ENCODE measurements at places on chromosomes 3 and 15. TPM values are rescaled to one million over a fixed set of nuclear protein-coding genes. Genes with fewer than 3 reads are reported as not detected.

The MUSTN1 gene
- 3.5 TPM for total RNA-seq

The SHQ1 gene
- 14.4 TPM for total RNA-seq

DNA sequence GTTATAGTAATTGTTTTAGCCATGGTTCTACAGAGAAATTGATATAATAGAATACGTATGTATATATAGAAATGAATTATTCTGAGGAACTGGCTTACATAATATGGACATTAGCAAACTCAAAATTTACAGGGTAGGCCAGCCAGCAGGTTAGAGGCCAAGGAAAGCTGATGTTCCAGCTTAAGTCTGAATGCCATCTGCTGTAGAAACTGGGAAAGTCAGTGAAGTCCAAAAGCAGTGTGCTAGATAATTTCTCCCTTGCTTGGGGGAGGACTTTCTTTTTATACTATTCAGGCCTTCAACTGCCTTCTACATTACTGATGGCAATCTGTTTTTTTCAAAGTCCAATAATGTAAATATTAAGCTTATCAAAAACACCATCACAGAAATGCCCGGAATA lies 1174.7 kb downstream of the ZPLD1 start:
- H3K4me1 ChIP-seq, result no peaks in the 10 kb centered on the region
- no peak overlapping the region for H3K27ac ChIP-seq
- peaks cover 2% of the 10 kb centered on the region for H3K27me3 ChIP-seq
- H3K4me3 ChIP-seq, result no peak overlapping the region
- no peak for DNase-seq
- no peaks in the 10 kb centered on the region for H3K36me3 ChIP-seq

GRCh38 chr15:27248251-27248650 lies 277.3 kb downstream of the GABRG3 start:
- no peaks in the 10 kb centered on the region for H3K36me3 ChIP-seq
- H3K27me3 ChIP-seq, result peaks cover 10% of the 10 kb centered on the region
- peaks cover 25% of the 10 kb centered on the region for H3K4me1 ChIP-seq
- peak overlapping the region; percentile 60 for H3K27ac ChIP-seq
- peak overlapping the region; percentile 46 for H3K4me3 ChIP-seq

The AGTR1 gene
- not detected for total RNA-seq

DNA sequence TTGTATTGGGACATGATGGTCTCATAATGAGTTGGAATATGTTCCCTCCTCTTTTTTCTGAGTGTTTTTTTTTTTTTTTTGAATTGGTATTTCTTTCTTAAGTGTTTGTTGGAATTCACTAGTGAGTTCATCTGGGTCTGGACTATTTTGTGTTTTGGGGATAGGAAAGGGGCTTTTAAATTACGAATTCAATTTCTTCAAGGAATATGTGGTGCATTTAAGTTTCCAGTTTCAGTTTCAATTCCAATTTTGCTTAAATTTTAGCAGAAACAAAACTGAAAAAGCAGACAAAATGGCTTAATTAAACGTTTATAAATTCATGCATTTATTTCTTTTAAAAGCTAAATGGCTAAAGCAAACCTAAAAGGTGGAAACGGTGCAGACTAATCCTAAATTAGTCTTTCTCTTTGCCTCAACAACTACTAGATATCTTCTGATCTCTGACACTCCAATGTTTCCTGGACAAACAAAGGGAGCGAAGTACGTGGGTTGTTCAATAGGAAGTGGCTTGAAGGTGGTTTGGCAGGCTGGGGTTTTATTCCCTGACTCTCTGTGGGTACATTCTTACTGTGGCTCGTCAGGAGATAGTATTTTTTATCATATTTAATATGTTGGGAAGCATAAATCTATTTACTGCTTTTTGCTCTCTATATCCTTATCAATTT lies 50.0 kb upstream of the CORO2B start:
- H3K4me3 ChIP-seq, result no peak overlapping the region
- no peak for DNase-seq
- no peaks in the 10 kb centered on the region for H3K4me1 ChIP-seq
- H3K36me3 ChIP-seq, result peaks cover 16% of the 10 kb centered on the region
- H3K27ac ChIP-seq, result no peak overlapping the region

GRCh38 chr3:22121068-22121701 lies 370.2 kb upstream of the ZNF385D start:
- DNase-seq, result no peak
- peaks cover 3% of the 10 kb centered on the region for H3K4me1 ChIP-seq

DNA sequence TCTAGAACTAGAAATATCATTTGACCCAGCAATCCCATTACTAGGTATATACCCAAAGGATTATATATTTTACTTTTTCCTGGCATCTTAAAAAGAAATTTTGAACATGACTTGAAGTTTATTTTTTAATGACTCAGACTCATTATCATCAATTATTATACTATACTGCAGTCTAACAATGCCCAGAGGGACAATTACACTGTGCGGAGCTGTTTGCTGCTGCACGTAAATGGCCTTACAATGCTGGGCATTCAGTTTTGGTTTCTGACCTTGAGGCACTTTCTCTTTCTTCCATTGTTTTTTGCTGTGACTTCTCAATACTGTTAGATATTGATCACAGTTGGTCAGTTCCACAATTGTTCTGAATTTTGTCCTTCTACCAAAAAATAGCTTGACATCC lies 128.8 kb downstream of the GBE1 start:
- H3K27ac ChIP-seq, result no peak overlapping the region
- DNase-seq, result no peak
- H3K36me3 ChIP-seq, result no peaks in the 10 kb centered on the region
- H3K4me1 ChIP-seq, result no peaks in the 10 kb centered on the region
- H3K27me3 ChIP-seq, result no peaks in the 10 kb centered on the region

DNA sequence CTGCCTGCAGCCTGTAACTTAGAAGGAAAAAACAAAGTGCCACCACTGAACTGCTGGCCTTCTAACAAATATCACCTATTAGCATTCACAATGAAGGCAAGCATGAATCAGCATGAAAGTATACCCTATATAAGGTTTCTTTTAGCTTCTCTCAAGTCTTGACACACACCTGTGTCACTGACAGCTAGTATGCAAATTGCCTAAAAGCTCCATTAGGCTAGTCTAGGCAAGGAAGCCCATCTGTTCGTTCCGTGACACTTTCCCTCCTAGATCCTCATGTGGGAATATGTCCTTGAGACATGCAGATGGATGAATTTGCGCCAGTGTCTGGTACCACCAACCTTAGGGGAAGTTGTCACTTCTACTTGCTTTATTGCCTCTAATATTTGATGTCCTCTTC lies 129.3 kb downstream of the RBMS3 start:
- no peaks in the 10 kb centered on the region for H3K36me3 ChIP-seq
- H3K27me3 ChIP-seq, result peaks cover 3% of the 10 kb centered on the region
- peak; percentile 15 for DNase-seq
- peak overlapping the region; percentile 91 for H3K27ac ChIP-seq
- peak overlapping the region; percentile 39 for H3K4me3 ChIP-seq

DNA sequence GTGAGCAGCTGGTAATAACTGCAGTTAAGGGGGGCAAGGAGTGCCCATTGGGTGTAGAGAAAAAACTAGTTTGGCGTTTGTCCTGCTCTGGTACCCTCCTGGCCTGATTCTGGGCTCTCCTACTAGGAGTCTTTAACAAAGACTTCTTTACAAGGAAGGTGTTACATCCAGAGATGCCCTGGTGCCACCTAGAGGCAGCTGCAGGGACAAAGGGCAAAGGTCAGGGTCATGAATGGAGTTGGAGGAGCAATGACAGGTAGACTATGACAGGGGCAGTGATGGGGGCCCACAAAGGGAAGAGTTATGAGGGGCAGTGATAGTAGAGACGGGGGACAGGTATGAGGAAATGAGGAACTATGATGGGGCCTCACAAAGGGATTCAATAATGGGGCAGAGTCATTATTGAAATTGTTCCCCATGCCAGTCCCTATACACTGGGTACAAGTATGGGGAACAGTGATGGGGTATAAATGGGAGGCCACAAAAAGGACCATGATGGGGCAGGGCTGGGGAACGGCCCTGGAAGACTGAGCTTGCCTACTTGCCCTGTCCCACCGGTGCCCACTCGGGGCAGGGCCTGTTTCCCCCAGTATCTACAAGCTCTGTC lies 7.9 kb downstream of the CCDC71 start:
- H3K4me3 ChIP-seq, result no peak overlapping the region
- H3K4me1 ChIP-seq, result peaks cover 6% of the 10 kb centered on the region
- H3K27me3 ChIP-seq, result no peaks in the 10 kb centered on the region
- no peaks in the 10 kb centered on the region for H3K36me3 ChIP-seq

DNA sequence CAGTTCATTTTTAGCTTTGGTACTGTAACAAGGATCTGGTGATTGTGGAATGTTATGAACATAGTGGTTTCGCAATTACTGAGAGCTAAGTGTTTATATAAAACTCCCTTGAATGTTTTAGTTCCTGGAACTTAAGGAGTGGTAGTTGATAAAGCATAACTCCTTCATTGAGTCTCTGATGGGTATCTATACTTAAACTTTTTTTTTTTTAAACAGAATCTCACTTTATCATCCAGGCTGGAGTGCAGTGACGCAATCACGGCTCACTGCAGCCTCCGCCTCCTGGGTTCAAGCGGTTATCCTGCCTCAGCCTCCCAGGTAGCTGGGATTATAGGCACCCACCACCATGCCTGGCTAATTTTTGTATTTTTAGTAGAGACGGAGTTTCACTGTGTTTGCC lies 11.3 kb downstream of the PRKCI start:
- H3K27me3 ChIP-seq, result no peaks in the 10 kb centered on the region
- DNase-seq, result no peak
- peaks cover 9% of the 10 kb centered on the region for H3K4me1 ChIP-seq
- H3K27ac ChIP-seq, result no peak overlapping the region
- H3K36me3 ChIP-seq, result no peaks in the 10 kb centered on the region

DNA sequence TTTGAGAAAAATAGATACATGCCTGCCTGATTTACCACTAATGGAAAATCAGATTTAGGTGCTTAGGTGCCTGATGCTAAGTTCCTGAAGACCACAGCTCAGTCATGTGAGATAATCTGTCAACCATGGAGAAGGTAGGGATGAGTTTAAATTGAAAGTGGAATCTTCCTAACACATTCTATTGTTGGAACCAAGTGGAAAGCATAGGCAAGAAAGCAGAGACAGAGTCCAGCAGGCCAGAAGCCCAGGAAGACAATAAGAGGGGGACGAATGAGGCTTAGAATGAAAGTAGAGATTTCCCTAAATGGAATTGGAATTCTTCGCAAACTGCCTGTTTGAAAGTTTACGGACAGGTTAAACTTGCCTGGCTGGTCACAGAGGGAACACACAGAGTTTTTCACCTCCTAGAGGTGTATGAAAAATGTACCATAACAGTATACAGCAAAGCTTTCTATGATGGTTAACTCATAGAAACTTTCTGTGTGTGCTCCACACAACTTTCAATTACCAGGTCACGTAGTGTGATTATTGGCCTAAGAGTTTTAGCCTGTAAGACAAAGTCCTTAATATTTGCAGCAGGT lies 453.8 kb upstream of the KCNMB2 start:
- DNase-seq, result no peak
- H3K4me1 ChIP-seq, result peaks cover 28% of the 10 kb centered on the region
- H3K36me3 ChIP-seq, result no peaks in the 10 kb centered on the region
- no peak overlapping the region for H3K4me3 ChIP-seq

- H3K4me1 ChIP-seq, result peaks cover 14% of the 10 kb centered on the region
- DNase-seq, result no peak
- peaks cover 12% of the 10 kb centered on the region for H3K27me3 ChIP-seq
- H3K4me3 ChIP-seq, result no peak overlapping the region
- peak overlapping the region; percentile 72 for H3K27ac ChIP-seq
These were observed 31.8 kb downstream of the RBM5 start for GRCh38 chr3:50120364-50121071.

DNA sequence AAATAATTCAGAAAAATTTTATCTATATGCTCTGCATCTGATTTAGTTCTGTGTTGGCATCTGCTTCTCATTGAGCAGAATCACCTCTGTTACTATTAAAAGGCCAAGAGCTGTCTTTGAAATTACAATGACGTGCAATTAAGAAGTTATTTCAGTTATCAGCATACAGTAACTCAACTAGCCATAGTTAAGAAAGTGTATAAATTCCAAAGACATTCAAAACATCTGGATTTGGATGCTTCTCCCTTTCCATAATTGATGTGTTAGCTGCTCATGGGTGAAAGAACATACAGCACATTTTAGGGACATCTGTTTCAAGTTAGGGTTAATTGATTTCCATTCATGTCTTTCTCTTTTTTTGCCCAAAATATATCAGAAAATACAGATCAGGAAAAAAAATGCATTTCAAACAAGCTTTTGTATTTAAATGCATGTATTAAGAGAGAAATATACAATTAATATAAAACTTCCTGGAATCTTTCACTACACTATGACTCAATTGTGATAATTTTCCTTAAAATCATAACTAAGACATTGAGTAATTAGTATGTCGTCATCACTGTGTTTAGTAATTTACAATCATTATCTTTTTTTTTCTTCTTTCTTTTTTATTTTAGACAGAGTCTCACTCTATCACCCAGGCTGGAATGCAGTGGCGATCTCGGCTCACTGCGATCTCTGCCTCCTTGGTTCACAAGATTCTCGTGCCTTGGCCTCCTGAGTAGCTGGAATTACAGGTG lies 82.7 kb upstream of the MBNL1 start:
- DNase-seq, result no peak
- H3K27ac ChIP-seq, result no peak overlapping the region
- H3K36me3 ChIP-seq, result no peaks in the 10 kb centered on the region
- no peaks in the 10 kb centered on the region for H3K27me3 ChIP-seq
- H3K4me3 ChIP-seq, result no peak overlapping the region

DNA sequence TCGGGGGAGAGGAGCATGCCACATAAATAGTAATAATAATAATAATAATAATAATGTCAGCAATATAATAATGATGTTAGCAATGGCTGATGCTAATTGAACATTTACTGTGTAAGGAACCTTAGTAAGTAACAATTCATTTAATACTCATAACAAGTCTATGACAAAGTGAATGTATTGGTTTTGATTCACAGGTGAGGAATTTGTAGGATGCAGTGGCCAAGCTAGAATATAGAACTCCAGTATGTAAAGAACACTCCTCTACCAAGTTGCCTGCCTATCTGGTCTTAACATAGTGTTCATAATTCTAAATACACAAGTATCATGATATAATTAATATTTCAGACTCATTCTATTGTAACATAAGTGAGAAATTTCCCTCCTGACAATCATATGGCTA lies 1016.5 kb downstream of the ROBO1 start:
- H3K4me3 ChIP-seq, result no peak overlapping the region
- DNase-seq, result no peak
- no peaks in the 10 kb centered on the region for H3K36me3 ChIP-seq
- H3K4me1 ChIP-seq, result peaks cover 18% of the 10 kb centered on the region
- H3K27me3 ChIP-seq, result peaks cover 2% of the 10 kb centered on the region
- no peak overlapping the region for H3K27ac ChIP-seq

The STIMATE gene
- total RNA-seq, result 23.0 TPM

GRCh38 chr3:46908986-46909534 lies 31.5 kb downstream of the PTH1R start:
- no peak overlapping the region for H3K4me3 ChIP-seq
- H3K36me3 ChIP-seq, result no peaks in the 10 kb centered on the region
- peaks cover 2% of the 10 kb centered on the region for H3K27me3 ChIP-seq
- no peak overlapping the region for H3K27ac ChIP-seq
- DNase-seq, result no peak
- H3K4me1 ChIP-seq, result no peaks in the 10 kb centered on the region

The CLDN1 gene
- not detected for total RNA-seq

GRCh38 chr15:97129674-97130073 lies 799.2 kb downstream of the NR2F2 start:
- no peak for DNase-seq
- no peaks in the 10 kb centered on the region for H3K36me3 ChIP-seq
- no peaks in the 10 kb centered on the region for H3K27me3 ChIP-seq
- H3K4me1 ChIP-seq, result no peaks in the 10 kb centered on the region
- no peak overlapping the region for H3K4me3 ChIP-seq
